ENCODE measurements at places on chromosomes 7 and 10.

DNA sequence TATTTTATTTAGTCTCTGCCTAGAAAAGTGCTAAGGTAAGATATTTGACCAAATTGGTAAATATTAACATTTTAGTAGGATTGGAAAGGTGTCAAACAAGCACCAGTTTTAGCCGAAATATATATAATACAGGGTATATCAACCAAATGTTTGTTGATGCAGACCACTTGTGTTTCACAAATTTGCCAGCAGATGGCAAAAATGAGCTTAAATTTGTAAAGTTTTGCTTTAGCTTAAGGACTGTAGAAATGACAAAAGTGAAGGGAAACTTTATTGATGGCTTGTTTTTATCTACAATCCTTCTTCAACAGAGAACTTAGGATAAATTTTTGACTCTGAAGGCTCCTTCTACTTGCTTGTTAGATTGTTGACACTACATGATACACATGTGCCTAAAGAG is 4.8 kb upstream of the POLR1F start:
- DNase-seq: peak; percentile 25

DNA sequence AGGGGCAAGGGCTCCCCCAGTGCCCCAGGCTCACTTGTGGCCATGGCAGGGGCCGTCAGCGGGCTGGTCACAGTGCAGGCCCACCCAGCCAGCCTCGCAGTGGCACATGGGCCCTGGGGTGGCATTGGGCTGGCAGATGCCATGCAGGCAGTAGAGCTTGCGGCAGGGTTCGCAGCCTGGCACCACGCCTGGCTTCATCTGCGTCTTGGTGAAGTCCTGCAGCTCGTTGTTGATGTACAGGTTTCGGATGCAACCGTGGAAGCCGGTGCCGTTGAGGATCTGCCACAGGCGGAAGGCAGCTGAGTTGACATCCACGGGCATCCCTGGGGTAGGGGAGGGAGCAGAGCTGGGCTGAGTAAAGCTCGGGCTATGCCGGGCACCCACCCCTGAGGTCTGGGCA is 170.6 kb downstream of the LCOR start:
- no peak for DNase-seq

DNA sequence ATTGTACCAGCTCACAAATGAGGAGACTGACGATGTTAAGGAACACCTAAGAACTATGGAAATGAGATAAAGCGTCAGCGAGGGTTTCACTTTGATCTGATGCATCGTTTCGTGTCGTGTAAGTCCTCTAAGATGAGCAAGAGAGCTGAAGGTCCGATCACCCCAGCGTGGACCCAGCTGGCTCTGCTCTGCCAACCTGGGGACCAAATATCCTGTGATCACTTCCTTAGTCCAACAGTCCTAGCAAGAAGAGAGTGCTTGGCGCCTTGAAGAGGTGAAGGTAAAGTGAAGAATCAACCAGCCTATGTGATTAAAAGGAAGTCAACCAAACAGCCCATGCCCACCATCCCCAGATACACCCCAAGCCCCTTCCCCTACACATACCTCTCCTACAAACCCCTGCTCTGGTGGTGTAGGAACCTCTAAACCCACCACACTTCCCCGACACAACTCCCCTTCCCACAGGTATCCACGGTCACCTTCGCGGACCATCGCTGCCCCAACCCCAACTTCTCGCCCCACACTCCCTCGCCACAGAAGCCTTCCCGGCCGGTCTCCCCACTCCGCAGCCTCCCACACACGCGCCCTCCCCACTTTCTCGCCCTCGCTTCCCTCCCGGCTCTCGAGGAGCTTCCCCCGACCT is 722 bp downstream of the UPF2 start:
- DNase-seq: peak; percentile 14

DNA sequence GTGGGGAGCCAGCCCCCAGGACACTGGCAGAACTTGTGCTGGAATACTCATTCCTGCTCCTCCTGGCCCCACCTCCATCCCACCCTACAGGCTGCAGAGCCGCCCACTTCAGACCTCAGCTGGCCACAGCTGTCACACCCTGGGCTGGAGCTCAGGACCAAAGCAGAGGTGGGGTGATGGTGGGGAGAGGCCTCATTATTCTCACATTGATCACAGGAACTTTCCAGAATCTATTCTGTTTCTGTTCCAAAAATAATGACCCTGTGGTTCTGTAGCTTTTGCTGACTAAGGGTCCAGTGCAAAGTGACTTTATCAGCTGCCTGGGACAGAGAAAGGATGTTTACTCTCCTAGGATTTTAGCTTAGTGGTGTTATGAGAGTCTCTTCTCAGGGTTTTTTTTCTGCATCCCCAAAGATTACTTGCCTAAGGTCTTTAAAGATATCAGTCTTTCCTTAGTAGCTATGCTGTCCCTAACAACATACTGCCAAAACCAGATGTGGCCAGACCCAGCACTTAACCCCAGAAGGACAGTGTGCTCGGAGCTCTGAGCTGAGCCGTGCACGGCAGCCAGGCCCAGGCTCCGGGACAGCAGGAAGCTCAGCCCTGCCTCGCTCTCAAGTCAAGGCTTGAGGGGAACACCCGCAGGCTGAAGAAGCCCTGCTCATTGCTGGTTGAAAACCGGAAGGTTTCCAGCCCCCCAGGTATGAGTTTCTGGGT is 223.3 kb downstream of the MLLT10 start:
- DNase-seq: no peak
